GM23248 (cell line): ENCODE measurements at places on chromosomes 2 and 18. TPM values are rescaled to one million over a fixed set of nuclear protein-coding genes. Genes with fewer than 3 reads are reported as not detected.
A peak's percentile ranks its signal among the peaks of the same experiment; 100 is the strongest.

- no peak for DNase-seq
These were observed 36.5 kb upstream of the C1D start for GRCh38 chr2:68099260-68099659.

- no peak for DNase-seq
These were observed 28.3 kb upstream of the GYPC start for GRCh38 chr2:126627643-126628042.

- DNase-seq: peak; percentile 89
These were observed 166.8 kb downstream of the CAMKMT start for GRCh38 chr2:44528595-44528994.

DNA sequence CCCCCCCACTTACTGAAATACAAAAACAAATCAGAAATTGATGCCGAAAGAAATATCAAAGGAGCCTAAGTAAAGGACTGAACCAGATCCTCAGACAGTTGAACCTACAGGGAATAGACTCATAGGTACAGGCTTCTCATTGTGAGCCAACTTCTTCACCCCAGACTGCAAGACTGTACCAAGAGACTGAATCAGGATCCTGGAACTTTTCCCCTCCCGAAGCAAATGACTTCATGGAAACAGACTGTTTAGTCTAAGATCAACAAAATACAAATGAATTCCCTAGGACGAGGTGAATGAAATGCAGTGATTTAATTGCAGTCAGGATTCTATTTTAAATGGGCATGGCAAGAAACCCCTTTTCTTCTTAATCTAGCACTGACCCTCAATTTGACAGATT lies 53.6 kb upstream of the RNF152 start:
- DNase-seq: peak; percentile 83

DNA sequence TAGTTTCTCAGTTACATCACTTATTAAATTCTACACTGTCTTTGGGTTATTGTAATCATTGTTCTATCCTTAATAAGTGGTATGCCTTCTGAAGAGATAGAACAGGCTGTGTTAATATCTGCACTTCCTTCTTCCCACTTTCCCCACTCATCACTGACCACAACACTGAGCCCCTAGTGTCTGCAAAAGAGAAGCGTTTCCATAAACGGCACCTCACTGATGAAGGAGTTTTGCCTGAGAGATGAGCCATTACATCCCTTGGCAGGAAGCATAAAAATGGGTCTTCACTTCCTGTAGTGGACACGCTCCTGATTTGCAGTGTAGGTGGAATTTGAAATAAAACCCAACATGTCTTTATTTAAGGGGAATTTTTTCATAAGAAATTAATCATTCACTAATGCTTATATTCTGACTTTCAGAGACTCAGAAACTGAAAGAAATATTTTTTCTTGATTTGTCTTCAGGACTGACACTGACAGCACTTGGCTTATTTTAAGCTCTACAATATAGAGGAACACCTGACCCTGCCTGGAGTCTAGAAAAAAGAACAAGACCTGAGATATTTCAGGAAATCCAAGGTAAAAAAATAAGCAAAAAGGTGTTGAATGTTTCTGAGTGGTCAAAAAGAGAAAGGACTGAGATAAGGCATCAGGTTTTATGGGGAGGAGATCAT lies 275.3 kb downstream of the RAD51AP2 start:
- no peak for DNase-seq

ARHGEF4 gene
- 12.0 and 26.0 TPM in 2 replicates for total RNA-seq

ATP6V1C2 gene
- not detected in 2 replicates for total RNA-seq

ITPRID2 gene
- total RNA-seq: 52.7 and 95.4 TPM in 2 replicates

WIPF1 gene
- 20.1 and 21.4 TPM in 2 replicates for total RNA-seq
